ENCODE measurements at places on chromosomes 1 and 21. TPM values are rescaled to one million over a fixed set of nuclear protein-coding genes. Genes with fewer than 3 reads are reported as not detected.

Gene DPH5
- 20.6 TPM for total RNA-seq

Gene NLRP3
- not detected for total RNA-seq

Gene HLX
- total RNA-seq: 13.8 TPM

Gene OR2M3
- total RNA-seq: not detected

Gene CD84
- not detected for total RNA-seq

Gene MR1
- 7.4 TPM for total RNA-seq

Gene YTHDF2
- total RNA-seq: 75.1 TPM

Gene TLCD4
- under 0.01 TPM for total RNA-seq

Gene MARK1
- 1.7 TPM for total RNA-seq

Gene RNF186
- total RNA-seq: not detected

Gene HAO2
- not detected for total RNA-seq

Gene TAL1
- total RNA-seq: 30.3 TPM

Gene FLG2
- total RNA-seq: not detected

Gene USH2A
- not detected for total RNA-seq

Gene OR14C36
- not detected for total RNA-seq

Gene PDE9A
- 0.38 TPM for total RNA-seq

Gene WNT3A
- total RNA-seq: not detected

Gene MYOG
- not detected for total RNA-seq

Gene CELA3B
- total RNA-seq: not detected

Gene AADACL3
- total RNA-seq: not detected

Gene ZNF684
- 3.8 TPM for total RNA-seq

Gene AMY2A
- total RNA-seq: not detected

Gene MLLT11
- total RNA-seq: 4.8 TPM

Gene NPR1
- 12.0 TPM for total RNA-seq

Gene SYCP1
- total RNA-seq: not detected

Gene FOXO6
- 0.18 TPM for total RNA-seq

Gene C1orf116
- total RNA-seq: not detected

Gene PLA2G2F
- total RNA-seq: not detected

Gene SIPA1L2
- 23.9 TPM for total RNA-seq

Gene SPRR1B
- not detected for total RNA-seq

Gene PROX1
- total RNA-seq: 3.1 TPM

Gene TSACC
- not detected for total RNA-seq

Gene PLA2G5
- 0.63 TPM for total RNA-seq

Gene AKNAD1
- not detected for total RNA-seq

Gene BRDT
- not detected for total RNA-seq

Gene SLC26A9
- total RNA-seq: under 0.01 TPM

Gene NCF2
- total RNA-seq: not detected

Gene TRIM46
- total RNA-seq: 5.9 TPM
